ENCODE measurements at places on chromosomes 12 and 14.
A peak's percentile ranks its signal among the peaks of the same experiment; 100 is the strongest.

- no peak for DNase-seq
Measured at GRCh38 chr12:7344833-7345606, 41.1 kb downstream of the ACSM4 start.

DNA sequence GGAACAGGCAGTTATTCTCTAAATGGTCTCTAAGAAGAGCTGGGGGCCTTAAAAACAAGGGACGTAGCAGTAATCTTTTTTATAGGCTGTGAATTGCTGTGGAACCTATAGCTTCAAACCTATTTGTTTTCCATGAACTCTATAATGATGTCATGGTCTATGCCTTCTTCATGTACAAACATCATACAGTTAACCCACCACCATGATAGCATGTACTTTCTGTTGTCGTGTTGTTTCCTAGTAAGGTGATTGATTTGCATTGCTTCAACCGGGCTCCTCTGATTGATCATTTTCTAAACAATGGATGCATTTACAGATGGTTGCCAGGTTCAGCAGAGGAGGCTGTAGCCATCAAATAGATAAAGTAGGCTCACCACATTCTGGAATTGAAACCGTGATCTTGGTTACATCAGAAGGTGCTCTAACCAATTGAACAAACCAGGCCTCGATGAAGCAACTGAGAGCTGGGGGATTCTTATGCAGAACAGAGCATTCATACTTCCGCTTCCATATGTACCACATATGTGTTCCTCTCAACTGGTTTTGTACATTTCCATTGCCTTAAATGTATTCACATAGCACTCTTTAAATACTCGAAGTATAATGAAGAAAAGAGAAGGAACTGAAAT lies 25.6 kb upstream of the PCNX1 start:
- DNase-seq = no peak

DNA sequence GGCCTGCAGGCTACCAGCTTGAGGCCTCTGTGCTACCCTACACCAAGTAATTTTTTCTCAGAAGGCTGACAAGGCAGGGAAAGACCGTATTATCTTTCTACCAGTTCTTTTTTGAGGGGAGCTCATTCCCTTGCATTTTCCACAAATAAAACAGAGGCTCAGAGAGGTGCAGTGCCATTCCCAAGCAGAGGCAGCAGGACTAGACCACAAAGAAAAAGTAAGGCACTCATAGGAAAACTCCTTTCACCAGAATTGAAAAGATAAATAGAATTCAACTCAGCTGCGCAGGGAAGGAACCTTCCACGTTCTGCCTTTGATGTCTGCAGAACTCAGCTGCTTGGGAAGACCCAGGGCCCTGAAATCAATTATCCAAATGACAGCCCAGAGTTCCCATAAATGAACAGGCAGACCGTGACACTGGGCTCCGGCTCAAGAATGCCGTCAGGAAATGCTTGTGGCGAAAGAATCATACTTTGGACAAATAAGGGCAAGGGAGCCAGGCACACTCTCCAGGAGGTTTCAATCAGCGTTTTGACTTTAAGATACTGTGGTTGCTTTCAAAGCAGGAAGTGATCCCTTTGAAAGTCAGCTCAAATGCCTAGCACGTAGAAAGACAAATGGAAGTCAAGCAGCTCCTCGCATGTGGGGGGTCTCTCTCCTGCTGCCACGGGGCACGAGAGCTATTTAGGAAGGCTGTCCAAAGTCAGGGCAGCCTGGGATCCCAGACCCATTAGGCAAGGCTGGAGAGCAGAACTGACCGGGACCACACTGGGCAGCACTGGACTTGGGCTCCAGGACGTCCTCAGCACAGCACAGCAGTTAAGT lies 14.0 kb downstream of the KCTD10 start:
- peak; percentile 94 for DNase-seq

GRCh38 chr14:95196268-95196667 lies 38.9 kb upstream of the DICER1 start:
- DNase-seq = no peak

DNA sequence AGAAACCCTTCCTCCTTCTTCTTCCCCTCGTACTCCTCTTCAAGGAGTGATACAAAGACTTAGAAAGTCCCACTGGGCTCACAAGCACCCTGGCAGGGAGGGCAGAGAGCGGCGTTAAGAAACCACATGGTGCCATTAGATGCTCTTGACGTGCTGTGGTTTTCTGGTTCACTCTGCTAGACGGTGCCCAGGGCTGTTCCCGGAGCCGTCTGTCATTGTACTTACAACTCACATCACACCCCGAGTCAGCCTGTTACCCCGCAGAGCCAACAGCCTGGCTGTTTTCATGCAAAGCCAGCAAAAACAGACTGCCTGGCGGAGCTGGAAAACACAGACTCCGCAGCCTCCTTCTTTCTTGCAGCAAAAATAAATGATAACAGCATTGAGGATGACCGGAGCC lies 232.6 kb upstream of the TBX3 start:
- DNase-seq = no peak

GRCh38 chr12:1566449-1567135 lies 27.8 kb downstream of the FBXL14 start:
- DNase-seq = no peak

DNA sequence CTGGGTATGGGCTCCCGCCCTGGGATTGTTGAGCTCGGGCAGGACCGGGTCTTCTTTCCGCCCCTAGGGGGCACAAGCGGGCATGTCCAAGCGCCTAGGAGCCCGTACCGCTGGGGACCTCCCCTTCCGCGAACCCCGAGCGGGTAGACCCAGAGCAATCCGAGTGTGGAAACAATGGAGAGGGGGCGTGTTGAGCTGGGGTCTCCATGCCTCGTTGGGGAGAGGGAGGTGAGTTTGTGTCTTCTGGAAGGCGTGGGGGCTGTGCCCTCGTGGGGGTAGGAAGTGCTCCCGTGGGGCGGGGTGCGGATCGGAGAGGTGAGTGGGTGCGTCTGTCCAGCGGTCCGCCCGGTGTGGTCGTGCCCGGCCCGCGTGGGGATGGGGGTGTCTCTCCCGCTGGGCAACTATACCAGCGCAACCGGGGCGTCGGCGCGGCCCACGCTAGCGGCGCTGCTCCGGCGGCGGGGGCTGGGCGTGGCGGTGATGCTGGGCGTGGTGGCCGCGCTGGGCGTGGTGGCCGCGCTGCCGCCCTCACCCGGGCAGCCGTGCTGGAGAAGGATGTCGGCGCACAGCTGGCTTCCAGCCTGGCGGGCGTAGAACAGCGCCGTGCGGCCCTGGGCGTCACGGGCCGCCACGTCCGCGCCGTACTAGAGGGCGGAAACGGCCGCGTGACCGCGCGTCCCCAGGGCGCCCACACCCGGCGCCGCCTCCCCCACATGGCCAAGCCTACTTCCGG lies 12.2 kb downstream of the AGAP2 start:
- peak; percentile 79 for DNase-seq

DNA sequence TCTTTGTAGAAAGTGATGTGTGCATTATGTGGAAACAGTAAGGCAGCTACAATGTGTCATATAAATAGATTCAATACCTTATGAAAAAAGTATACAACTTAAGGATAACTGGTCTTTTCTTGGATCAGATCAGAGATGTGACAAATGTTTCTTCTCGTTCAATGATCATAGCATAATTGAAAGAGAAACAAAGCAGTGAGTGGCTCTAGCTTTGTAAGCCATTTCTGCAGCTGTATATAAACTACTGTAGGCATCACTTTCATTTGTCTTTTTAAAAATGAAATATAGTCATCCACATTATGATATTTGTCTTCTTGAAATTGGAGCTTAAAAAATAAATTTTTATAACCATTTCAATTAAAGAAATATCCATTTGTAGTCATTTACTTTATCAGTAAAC lies 63.8 kb upstream of the LMO3 start:
- no peak for DNase-seq

DNA sequence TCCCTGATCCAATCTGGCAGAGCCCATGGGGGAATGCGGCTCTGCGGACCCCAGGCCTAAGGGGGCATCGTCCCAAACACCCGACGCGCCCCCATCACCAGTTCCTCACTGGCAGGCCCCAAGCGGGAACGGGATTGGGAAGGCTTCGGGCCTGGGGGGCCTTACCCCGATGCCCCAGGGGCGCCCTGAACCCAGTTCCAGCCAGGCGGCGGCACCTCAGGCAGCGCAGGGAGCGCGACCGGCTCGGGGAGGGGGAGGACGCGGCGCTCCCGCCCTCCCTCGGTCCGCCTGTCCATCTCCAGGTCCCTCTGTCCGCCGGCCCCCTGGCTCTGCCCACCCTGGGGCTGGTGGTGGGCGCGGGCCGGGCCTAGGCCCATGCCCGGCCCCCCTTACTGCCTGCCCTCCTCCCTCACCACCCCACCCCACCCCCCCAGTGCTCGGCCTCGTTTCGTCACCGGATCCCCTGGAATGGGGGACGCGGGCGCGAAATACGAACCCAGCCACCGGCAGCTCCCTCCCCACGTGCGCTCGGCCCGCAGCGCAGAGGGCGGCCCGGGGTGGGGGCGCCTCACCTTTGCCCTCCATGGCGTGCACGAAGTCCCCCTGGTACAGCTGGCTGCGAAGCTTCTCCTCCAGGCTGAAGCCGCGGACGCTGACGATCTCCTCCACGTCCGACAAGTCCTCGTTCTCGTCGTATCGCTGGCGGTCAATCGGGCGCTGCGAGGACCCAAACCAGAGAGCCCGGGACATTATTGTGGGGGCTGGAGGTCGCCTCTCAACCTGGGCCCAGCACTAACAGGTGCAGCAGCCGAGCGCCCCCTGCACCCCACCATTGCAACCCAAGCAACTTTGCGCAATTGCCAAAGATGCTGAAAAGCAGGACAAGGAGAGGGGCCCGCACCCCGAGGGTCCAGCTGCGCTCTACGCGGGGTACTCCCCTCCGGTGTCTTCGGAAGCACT lies 2.3 kb downstream of the KDM2B start:
- DNase-seq = no peak

DNA sequence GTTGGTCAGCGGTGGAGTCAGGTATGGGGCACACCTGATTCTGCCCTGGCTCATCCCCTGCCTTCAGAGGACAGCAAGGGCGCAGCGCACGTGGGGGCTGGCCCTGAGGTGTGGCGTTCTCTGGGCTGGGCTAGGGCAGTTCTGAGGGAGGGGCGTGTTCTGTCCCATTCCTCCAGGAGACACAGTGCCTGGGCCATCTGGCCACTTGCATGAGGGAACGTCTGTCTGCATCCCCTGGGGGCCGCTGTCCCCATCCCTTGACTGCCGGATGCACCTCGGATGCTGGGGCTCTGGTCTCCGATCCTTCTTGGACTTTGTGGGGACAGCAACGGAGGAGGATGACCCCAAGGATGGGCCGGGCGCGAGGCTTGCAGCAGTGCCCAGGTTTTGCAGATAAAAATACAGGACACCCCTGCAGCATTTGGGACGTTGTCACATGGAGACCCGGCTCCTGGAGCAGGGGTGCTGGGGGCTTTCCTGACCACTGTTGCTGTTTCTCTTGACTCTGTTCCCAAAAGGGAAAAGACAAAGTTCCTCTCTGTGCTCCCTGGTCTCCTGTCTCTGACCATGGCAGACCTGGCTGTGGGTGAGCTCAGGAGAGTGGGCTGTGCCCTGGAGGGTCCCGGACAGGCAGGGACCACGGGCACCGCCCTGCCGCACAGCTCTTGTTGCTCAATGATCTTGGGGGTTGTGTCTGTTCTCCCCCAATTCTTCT lies 6.9 kb downstream of the MTA1 start:
- no peak for DNase-seq

DNA sequence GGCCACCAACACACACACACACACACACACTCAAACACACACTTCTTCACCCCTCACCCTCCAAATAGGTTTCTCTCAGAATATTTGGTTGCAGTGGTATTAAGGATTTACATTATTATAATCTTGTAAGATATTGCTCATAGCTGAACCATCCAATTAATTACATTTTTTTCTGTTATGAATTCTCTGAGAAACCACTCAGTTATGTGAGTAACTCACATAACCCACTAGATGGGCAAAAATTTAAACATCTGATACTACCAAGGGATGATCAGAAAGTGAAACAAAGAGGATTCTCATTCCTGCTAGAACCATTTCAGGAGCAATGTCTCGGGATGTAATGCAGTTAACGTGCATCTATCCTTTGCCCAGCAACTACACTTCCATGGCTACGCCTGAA lies 31.6 kb downstream of the TMTC1 start:
- DNase-seq = no peak

Data from brain microvascular endothelial cell (primary cell).